ENCODE measurements at places on chromosomes 2 and 18.

DNA sequence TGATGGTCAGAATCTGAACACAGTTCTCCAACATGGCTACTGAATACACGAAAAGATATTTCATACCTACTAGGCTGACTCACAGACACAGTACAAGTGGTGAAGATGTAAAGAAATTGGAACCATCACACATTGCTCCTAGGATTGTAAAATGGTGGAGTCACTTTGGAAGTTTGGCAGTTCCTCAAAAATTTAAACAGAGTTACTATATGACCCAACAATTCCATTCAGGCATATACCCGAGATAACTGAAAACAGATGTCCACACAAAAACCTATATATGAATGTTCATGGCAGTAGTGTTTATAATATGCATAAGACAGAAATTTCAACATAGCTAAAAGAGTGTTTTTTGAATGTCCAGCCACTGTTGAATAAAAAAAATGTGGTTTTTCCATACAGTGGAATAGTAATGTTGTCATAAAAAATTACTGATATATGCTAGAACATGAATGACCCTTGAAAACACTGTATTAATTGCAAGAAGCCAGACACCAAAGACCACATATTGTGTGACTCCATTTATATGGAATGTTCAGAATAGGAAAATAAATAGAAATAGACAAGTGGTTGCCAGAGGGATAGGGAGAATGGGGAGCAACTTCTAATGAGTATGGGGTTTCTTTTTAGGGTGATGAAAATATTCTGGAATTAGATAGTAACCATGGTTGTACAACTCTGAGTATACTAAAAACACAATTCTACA, 10.1 kb downstream of the RMP24 start:
- no peak for DNase-seq

- no peak for DNase-seq
These were observed 161.8 kb downstream of the DLGAP1 start for GRCh38 chr18:4293337-4293736.

DNA sequence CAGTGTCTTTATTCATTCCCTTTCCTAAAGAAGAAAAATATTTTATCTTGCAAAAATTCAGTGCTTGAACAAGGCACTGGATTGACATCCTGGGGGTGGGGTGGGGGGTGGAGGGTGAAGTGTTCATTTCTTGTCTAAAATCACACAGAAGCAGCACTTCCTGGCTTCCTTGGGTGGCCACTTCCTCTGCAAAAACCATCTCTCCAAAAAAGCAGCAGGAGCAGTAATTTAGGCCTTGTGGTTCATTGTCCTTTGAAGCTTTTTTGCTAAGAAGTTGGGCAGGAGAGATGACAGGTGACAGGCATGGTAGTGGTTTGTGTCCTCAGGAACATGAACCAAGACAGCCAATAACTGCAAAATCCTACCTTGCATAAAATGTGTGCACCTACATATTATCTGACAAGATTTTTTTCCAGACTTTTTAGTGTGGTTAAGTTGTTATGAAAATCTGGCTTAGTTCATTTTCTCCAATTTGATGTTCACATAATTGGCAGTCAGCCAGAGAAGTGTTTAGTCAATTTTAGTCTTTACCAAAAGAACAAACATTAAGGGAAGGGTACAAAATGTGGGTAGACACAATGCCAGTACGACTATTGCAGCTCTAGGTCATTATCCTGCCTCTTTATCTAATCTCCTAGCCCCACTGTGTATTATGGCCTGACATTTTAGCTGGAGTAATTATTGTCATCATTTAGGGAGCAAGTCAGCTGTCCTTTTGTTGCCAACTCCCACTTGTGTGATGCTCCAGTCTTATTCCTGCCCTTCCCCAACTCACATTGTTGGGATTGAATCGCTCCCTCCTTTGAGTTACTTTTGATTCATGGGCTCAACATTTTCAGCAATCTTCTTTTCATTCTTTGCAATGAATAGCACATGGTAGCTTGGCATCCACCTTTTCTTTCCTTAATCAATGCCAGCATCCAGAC, 177.2 kb downstream of the MYO3B start:
- DNase-seq: no peak

GRCh38 chr2:88080545-88080944, 12.9 kb downstream of the SMYD1 start:
- no peak for DNase-seq

- no peak for DNase-seq
These were observed 102.6 kb downstream of the POLR1A start for GRCh38 chr2:86003104-86003503.

- DNase-seq: peak; percentile 22
These were observed 96.9 kb upstream of the ZNF397 start for GRCh38 chr18:35143622-35144596.

DNA sequence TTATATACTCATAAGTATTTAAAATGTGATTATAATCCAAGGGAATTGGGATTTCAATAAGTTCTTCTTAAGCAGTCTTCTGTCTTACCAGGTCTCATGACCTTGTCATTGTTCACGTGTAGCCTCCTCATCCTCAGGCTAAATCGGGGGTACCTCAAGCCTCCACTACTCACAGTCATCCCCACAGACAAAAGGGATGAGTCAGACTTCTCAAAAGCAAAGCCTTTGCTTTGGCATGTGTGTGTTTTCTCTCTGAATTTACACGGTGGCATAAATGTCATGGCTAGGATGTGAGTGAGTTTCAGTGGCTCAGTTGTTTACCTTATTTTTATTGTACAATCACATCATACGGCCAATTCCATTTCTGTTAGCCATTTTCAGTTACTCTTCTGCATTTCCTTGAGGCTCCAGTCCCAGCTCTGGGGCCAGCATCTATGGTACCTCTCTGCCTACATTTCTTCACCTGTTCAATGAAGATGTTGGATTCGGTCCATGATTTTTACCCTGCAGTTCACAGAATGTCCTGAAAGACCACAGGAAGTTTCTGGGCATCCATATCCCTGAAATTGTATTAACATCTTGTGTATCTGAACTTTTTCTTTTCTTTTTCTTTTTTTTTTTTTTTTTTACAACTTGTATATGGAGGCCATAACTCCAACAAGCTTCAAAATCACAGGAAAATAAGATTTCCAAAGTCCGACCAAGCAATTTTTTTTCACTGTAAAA, 195.3 kb downstream of the FHOD3 start:
- no peak for DNase-seq

- no peak for DNase-seq
These were observed 12.6 kb downstream of the EVA1A start for GRCh38 chr2:75548036-75548573.

GRCh38 chr2:18500333-18500732, 60.1 kb downstream of the RDH14 start:
- DNase-seq: no peak
